ENCODE measurements at places on chromosomes 4 and X.

- no peak for DNase-seq
Observed at GRCh38 chr4:8591626-8592365, 769 bp upstream of the CPZ start.

- peak; percentile 51 for DNase-seq
Observed at GRCh38 chrX:132612821-132613564, 124.2 kb upstream of the MBNL3 start.

GRCh38 chrX:133527415-133527814 lies 112.1 kb upstream of the GPC4 start:
- DNase-seq: no peak

DNA sequence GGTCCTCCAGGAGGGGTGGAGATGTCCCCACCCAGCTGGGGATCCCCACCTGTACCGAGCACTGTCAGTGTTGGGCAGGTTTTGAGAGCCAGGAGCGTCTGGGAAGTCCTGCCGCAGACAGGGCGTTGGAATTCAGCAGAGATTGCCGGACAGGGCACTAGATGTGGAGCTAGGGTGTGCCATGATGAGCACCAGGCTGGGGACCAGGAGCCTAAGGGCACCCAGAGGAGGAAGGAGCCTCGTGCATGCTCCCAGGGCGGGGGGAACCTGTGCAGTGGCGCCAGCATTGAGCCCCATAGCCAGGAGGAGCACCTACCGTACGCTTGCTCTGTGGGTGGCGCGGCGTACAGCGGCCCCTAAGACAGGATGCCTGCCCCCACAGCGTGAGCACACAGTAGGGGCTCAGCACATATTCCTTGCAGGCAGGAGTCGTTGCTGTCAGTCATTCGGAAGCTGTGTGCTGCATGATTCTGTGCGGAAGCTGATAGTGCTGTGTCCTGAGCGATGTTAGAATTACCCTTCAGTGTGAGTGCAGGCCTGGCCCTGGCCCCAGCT lies 18.8 kb upstream of the TADA2B start:
- no peak for DNase-seq

- DNase-seq: peak; percentile 88
Observed at GRCh38 chr4:19005211-19005610, 983.7 kb upstream of the LCORL start.

- DNase-seq: peak; percentile 95
Observed at GRCh38 chr4:118729287-118730286, 44.4 kb downstream of the METTL14 start.

- no peak for DNase-seq
Observed at GRCh38 chrX:12595720-12596119, 195.5 kb upstream of the PRPS2 start.

GRCh38 chrX:144896323-144896722 lies 351.0 kb upstream of the SPANXN1 start:
- peak; percentile 0 for DNase-seq

- DNase-seq: peak; percentile 58
Observed at GRCh38 chr4:122819708-122820449, 6.8 kb upstream of the FGF2 start.

- peak; percentile 46 for DNase-seq
Observed at GRCh38 chr4:30866346-30866745, 146.2 kb downstream of the PCDH7 start.

DNA sequence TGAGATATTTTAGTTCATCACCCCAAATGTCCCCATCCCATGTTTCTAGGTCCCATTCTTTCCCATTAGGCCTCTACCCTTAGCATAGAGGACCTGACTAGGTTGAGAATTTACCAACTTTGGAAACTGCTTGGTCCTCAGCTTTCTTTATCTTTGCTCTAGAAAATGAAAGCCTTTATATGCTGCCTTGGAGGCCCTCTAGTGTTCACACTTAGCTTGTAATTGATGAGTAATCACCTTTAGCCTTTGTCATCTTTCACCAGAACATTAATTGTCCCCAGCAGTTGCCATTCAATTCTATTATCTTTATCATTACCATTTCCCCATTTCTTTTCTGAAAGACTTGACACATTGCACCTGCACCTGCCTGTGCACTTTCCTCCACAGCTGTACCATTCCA lies 589.2 kb upstream of the NR3C2 start:
- peak; percentile 39 for DNase-seq

DNA sequence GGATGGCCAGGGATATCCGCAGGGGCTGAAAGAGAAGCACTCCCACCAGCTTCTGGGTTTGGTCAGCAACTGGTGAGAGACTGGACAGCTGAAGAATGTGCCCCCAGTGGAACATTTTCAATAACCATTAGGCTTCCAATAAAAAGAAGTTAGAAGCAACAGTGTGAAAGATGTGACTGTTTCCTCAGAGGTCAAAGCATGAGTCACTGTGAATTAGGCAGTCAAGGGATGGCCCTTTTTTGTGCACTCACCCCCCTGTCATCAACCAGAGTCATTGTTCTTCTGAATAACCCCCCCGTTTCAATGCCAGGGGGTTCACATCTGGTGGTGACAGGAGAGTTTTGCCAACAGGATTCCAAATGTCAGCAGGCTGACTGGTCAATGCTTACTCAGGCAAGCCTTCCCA lies 74.6 kb upstream of the SH3RF1 start:
- DNase-seq: peak; percentile 15

DNA sequence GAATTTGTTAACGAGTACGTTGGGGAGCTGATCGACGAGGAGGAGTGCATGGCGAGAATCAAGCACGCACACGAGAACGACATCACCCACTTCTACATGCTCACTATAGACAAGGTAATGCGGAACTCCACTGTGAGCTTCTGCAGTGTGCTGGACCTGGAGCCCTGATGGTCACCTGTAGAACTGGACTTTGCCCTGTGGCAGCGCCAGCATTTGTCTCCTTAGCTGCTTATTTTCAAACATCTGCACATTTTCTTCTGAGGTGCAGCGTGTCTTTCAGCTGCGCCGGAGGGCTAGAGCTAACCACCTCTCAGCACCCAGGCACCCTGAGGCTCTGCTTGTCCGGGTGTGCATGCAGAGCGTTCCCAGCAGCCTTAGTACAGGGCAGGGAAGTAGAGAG lies 47.7 kb downstream of the NELFA start:
- no peak for DNase-seq

- DNase-seq: no peak
Observed at GRCh38 chr4:54095110-54095825, 4.7 kb upstream of the GSX2 start.

- DNase-seq: no peak
Observed at GRCh38 chrX:130097507-130098209, 12.6 kb downstream of the ELF4 start.

DNA sequence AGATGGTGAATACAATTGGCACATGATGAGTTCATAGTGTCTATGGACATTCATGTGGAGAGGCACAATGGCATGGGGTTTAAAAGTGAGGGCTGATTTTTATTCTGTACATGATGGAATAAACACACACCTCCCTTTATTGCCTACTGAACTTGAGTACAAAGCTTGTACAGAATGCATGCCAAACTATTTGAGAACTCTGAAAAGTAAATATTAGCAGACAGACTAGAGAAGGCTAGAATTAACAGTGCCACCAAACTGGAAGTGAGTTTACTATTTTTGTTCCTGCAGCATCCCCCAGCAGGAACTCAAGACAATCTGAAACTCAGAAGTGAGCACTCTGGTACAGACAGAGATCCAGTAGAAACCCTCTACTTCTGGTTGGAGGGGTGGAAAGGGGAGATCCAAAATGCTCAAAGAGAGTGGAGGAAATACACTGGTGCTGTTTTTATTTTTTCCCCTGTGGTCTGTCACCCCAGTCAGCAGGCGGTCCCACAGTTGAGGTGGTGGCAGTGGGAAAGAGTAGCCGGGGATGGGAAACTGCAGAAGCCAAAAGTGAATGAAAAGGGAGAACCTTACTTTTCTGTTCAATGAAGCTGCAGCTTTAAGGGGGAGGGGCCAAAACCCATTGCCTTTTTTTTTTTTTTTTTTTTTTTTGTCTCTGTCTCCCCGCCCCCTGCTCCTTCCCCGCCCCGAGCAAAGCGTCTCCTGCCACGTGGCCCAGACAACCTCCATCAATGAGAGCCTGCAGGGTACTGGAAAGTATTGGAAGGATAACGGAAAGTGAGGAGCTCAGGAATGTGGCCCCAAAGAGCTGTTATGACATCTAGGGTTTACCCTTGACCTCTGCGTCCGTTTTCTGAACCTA lies 20.5 kb downstream of the AKAP4 start:
- no peak for DNase-seq

All from choroid plexus epithelial cell (primary cell).